ENCODE measurements at places on chromosomes 3 and 15. TPM values are rescaled to one million over a fixed set of nuclear protein-coding genes. Genes with fewer than 3 reads are reported as not detected.

Gene ITPKA
- total RNA-seq, result 1.2 TPM

Gene C3orf22
- total RNA-seq, result not detected

Gene STAB1
- total RNA-seq, result 38.3 TPM

Gene AP3B2
- 19.3 TPM for total RNA-seq

Gene MYZAP
- 2.4 TPM for total RNA-seq

Gene TRIM69
- 28.9 TPM for total RNA-seq

Gene ARPC4
- 109 TPM for total RNA-seq

Gene SPESP1
- total RNA-seq, result 7.6 TPM

Gene WDR93
- total RNA-seq, result 3.9 TPM

Gene PLXNB1
- total RNA-seq, result 37.6 TPM

Gene ZNF662
- 27.5 TPM for total RNA-seq

Gene OIP5
- 5.5 TPM for total RNA-seq

GRCh38 chr3:8755564-8756237, 13.7 kb downstream of the OXTR start:
- H3K4me3 ChIP-seq, result no peak overlapping the region
- peaks cover 14% of the 10 kb centered on the region for H3K4me1 ChIP-seq
- H3K36me3 ChIP-seq, result peaks cover 7% of the 10 kb centered on the region
- H3K27me3 ChIP-seq, result no peaks in the 10 kb centered on the region
- no peak for DNase-seq

DNA sequence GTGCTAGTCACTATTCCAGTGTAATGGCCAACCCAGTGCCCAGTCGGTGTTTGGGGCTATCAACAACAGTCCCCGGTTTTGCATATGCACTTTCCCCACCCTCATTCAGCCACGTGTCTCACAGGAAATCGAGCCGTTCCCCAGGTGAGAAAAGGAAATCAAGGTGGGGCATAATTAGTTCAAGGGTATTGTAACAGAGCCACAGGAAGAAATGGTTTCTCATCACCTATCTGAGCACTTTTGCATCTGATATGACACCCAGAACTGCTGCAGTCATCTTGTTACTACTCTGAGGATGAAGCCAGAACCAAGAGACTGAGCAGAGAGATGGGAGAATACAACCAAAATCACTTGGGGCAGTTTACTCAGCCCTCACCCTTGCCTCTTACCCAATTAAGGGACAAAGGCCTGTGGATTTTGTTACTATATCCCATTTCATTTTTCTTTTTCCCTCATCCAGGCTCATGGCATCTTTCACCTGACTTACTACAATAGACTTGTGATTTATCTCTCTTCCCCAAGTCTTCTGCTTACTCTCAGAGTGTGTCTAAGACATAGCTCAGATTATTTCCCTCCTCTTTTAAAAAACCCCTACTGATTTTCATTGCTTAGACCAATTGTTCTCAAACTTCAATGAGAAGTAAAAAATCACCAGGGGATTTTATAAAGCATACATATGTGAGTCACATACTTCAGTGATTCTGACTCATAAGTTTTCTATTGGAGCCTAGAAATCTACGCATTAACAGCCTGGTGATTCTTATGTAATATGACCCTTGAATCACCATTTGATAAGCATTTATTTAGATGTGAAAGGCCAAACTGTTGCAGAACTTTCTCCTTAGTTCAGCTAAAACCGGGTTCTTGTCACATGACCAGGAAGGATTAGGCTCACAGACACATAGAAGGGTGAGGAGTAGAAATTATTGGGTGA, 40.5 kb downstream of the TRAT1 start:
- H3K36me3 ChIP-seq, result no peaks in the 10 kb centered on the region
- H3K4me1 ChIP-seq, result no peaks in the 10 kb centered on the region
- DNase-seq, result no peak
- H3K4me3 ChIP-seq, result no peak overlapping the region
- H3K27ac ChIP-seq, result no peak overlapping the region

DNA sequence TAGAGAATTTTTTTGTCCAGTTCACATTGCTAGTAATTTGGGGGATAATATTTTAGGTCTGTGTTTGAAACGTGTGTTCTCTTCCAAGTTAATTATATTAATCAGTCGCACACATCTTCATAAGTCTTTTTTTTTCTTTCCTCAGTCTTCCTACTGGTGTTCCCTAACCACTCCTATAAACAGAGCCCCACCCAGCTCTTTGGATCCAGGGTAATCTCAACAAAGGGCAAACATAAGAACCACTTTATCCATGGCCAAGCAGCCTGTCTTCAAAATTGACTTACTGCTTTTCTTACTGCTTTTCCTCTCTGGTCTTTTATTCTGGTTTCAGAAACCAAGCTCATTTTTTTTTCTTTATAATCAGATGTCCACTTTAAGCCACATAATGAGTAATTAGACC, 266.8 kb upstream of the NECTIN3 start:
- H3K36me3 ChIP-seq, result no peaks in the 10 kb centered on the region
- H3K27me3 ChIP-seq, result no peaks in the 10 kb centered on the region
- no peak for DNase-seq
- no peak overlapping the region for H3K27ac ChIP-seq
- H3K4me1 ChIP-seq, result no peaks in the 10 kb centered on the region

- no peak overlapping the region for H3K27ac ChIP-seq
- H3K36me3 ChIP-seq, result peaks cover 95% of the 10 kb centered on the region
- H3K4me1 ChIP-seq, result peaks cover 51% of the 10 kb centered on the region
- DNase-seq, result no peak
- H3K27me3 ChIP-seq, result no peaks in the 10 kb centered on the region
These were observed 41.5 kb downstream of the TLE3 start for GRCh38 chr15:70056091-70056680.

GRCh38 chr3:69579306-69580041, 159.8 kb upstream of the MITF start:
- H3K27ac ChIP-seq, result no peak overlapping the region
- H3K4me1 ChIP-seq, result peaks cover 8% of the 10 kb centered on the region
- DNase-seq, result peak; percentile 86
- H3K36me3 ChIP-seq, result no peaks in the 10 kb centered on the region
- H3K4me3 ChIP-seq, result no peak overlapping the region

DNA sequence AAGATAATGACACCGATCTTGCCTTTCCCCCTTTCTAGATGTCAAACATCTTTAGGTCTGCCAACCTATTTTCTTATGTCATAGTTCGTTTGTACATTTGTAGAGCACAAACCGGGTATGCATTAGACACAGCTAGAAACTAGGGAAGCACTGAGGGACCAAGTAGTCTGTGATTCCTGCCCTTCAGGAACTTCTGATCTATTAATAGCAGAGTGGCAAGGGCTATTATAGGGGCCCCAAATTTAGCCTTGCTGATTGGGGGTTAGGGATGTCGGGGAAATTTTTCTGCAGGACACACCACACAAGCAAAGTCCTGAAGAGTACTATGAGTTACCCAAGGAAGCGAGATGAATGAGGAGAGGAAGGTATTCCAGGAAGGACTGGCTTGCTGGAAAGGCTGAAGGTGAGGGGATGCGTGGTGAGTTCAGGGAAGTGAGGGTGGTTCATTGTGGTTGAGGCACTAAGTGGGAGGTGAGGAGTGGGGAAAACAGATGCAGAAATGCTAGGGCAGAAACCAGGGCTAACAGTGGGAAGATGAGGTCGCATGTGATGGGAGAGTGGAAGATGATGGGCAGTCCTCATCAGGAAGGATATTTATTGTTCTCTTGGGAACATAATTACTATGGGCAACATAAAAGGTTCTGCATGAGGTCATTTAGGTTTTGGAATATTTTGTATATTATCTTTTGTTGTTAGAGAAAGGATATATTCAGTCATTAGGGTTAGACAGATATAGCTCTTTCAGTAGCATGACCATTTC, 144.3 kb downstream of the CMSS1 start:
- H3K27ac ChIP-seq, result no peak overlapping the region
- no peak overlapping the region for H3K4me3 ChIP-seq
- no peaks in the 10 kb centered on the region for H3K36me3 ChIP-seq
- H3K4me1 ChIP-seq, result no peaks in the 10 kb centered on the region
- H3K27me3 ChIP-seq, result no peaks in the 10 kb centered on the region
- DNase-seq, result no peak

DNA sequence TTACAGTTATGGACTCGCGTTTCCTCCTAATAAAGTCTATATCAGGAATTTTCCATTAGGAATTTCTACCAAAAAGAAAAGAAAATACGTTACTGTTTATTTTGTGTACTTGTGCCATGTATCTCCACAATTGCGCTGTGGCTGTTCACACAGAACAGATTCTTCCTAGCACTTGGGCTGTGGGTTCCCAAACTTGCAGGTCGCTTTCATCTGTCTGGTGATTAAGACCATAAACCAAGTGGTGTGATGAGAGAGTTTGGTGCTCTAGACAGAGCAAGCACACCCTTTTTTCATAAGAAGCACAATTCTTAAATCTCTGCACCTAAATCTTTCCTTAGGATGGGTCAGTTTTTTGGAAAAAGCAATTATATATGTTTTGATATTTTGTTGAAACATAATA, 203.3 kb downstream of the TP63 start:
- H3K27me3 ChIP-seq, result no peaks in the 10 kb centered on the region
- H3K27ac ChIP-seq, result no peak overlapping the region
- H3K4me3 ChIP-seq, result no peak overlapping the region

DNA sequence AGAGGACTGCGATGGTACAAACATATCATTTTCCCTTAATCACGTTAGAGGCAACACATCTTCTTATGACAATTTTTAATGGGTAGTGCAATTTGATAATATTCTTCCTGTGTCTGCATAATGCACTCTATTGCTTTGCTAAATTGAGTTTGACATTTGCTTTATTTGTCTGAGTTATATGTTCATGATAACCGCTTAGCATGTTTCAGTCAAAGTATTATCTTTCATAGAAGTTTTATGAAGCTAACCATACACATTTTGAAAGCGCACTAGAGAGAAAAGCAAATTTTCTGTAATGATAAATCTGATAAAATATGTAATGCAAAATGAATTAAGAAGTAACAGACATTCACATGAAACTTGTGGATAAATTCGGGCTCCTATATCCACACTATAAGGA, 1276.9 kb downstream of the ZPLD1 start:
- H3K4me1 ChIP-seq, result no peaks in the 10 kb centered on the region
- H3K4me3 ChIP-seq, result no peak overlapping the region
- no peak for DNase-seq
- no peaks in the 10 kb centered on the region for H3K36me3 ChIP-seq

- no peak for DNase-seq
- no peaks in the 10 kb centered on the region for H3K36me3 ChIP-seq
- no peaks in the 10 kb centered on the region for H3K27me3 ChIP-seq
- H3K4me1 ChIP-seq, result peaks cover under 1% of the 10 kb centered on the region
These were observed 25.2 kb upstream of the MAGEF1 start for GRCh38 chr3:184737063-184737462.

DNA sequence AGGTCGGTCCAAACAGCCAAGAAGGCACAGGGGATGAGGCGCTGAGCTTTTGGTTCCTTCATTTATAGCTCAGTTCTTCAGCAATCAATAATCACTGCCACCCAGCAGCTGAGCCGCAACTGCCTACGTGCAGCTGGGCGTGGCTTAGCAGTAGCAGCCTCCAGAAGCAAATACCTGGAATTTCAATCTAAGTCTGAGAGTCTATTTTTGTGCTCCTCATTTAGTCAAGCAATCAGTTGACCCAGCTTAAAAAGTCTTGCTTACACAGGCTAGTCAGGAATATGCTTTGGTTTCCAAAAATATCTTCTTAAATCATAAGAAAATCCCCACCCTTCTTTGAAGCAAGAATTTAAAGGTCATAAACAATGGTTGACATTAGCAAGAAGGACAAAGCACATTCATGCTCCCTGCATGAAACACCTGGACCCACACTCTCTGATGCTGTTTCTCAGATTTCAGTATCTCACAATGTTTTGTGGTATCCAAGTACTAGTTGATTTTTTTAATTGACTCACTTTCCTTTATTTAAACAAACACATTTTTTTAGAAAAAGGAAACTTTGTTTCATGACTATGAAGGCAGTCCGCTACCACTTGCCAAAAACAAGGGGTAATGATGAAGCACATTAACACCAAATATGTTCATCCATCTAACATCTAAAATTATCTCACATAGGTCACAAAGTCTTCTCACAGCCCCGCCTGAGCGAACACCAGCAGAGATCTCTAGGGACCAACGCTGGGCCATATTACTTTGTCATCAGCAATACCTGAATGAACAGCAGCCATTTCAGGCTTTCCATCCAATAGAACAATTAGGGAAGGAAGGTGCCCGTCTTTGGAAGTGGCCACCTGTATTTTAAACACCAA, 106.1 kb downstream of the OXNAD1 start:
- peaks cover 26% of the 10 kb centered on the region for H3K4me1 ChIP-seq
- DNase-seq, result no peak
- no peak overlapping the region for H3K27ac ChIP-seq
- H3K36me3 ChIP-seq, result peaks cover 2% of the 10 kb centered on the region
- no peak overlapping the region for H3K4me3 ChIP-seq

DNA sequence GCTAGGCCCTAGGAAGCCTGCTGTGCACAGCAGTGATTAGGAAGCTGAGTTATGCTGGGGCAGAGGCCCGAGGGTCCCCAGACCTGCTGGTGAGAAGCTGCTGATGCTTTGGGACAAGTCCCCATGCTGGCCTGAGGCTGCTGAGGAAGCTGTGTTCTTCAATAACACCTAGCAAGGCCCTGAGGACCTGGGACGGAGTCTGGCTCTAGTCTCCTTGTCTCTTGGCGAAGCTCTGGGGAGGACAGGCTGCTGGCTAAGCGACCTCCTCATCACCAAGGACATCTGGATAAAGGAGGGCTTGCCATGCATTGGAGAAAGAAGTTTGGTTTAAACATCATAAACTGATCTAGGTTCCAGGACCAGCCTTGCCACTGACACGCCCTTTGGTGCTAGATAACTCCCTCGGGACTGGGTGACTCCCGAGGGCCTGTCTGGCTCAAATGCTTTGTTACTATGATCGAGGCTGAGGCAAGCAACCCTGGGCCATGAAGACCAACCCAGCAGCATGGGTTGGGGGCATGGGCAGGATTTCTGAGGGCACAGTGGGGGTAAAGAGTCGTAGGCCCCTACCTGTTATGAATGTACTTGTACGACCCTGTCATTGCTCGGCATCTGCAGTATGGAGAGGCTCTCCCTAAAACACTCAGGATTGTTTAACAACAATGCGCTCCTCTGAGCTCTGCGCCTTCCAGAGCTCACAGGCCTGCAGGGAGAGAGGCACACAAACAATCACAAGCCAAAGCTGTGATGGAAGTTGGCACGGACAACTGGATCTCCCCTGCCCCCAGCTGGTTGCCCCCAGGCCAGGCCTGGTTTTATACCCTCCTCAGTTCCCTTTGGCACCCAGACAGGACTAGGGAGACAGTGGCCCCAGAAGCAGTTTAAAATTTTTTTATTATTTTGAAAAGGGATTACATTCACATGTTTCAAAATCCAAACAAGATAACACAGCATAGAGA, 64.4 kb downstream of the LINGO1 start:
- no peaks in the 10 kb centered on the region for H3K36me3 ChIP-seq
- no peak overlapping the region for H3K4me3 ChIP-seq
- H3K4me1 ChIP-seq, result peaks cover 58% of the 10 kb centered on the region
- no peaks in the 10 kb centered on the region for H3K27me3 ChIP-seq

GRCh38 chr3:152374262-152374990, 105.7 kb downstream of the MBNL1 start:
- no peak overlapping the region for H3K4me3 ChIP-seq
- H3K36me3 ChIP-seq, result no peaks in the 10 kb centered on the region
- H3K27ac ChIP-seq, result no peak overlapping the region
- H3K4me1 ChIP-seq, result no peaks in the 10 kb centered on the region

All from spinal cord (tissue), 10 donors.